ENCODE measurements at places on chromosomes 16 and 17.

DNA sequence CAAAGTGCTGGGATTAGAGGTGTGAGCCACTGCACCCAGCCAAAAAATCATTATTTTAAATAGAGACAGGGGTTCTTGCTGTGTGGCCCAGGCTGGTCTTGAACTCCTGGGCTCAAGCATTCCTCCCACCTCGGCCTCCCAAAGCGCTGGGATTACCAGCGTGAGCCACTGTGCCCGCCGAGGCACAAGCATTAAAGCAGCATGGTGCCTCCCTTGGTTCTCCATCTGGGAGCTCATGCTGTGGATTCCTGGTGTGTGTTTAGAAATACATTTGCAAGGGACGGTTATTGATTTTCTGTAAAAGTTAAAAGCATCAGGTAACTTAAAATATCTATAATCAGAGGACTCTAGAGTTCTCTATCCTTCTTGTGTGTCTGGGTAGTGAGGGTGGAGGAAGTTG lies 14.7 kb upstream of the CAPN15 start:
- DNase-seq: no peak

- DNase-seq: no peak
Measured at GRCh38 chr16:26645614-26646013, 421.1 kb upstream of the C16orf82 start.

DNA sequence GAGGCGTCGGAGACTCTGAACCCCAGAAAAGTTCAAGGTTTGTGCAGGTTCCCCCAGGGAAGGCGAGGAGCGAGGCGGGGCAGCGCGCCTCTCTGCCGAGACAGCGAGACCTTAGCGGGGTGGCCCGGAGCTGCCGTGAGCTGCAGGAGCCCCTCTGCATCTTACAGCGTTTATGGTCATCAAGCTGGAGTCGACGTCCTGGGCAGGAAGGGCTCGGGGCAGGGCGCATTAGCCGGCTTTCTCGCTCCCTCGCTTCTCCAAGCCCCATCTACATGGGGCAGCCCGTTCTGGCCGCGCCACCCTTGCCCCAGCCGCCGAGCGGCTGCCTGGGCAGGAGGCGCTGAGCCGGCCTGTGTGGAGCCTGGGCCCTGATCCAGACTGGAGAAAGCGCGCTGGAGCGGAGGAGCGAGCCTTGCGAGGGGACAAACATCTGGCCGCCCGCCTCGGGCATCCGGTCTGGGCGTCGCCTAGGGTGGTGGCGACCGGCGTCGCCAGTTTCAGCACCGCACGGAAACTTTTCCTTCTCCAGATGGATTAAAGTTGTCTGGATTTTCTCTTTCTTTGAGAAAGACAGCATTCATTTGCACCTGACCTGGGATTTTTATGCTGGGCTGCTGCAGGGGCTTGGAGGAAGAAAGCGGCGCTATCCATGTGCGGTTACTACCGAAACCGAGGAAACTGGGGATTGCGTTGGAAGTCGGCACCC lies 750 bp downstream of the TMEM132E start:
- DNase-seq: no peak

DNA sequence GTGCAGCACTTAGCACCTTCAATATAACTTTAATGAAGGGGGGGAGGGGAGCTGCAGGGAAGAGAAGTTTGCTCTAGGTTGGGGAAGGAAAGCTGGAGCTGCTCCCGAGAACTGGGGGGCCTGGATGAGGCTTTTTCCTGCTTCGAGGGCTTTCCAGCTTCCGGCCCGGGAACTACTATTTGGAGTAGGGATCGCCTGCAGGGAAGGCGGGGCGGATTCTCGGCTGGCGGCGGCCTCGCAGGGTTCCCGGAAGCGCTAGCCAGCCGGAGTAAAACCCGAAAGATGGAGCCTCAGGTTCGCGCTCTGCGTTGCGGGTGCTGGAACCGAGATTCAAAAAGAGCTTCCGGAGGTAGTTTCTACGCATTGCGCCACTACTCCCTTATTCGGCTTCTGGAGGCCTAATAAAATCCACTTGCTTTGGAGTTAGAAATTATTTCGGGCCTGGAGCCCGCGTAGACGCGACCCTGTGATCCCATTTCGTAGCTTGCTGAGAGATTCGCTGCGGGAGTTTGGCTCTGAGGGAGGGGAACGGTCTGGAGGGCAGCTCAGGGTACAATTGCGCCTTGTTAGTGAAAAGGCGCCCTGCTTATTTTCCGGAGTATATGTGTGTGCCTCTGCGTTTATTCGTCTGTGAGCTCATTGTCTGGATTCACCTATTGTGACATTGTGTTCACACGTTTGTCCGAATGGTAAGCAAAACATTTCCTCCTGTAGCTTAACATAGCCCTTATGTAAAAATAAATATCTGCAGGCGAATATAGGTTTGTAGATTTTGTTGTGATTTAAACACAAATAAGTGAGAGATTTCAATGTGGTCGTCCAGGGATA lies 652 bp downstream of the PRAC2 start:
- no peak for DNase-seq

DNA sequence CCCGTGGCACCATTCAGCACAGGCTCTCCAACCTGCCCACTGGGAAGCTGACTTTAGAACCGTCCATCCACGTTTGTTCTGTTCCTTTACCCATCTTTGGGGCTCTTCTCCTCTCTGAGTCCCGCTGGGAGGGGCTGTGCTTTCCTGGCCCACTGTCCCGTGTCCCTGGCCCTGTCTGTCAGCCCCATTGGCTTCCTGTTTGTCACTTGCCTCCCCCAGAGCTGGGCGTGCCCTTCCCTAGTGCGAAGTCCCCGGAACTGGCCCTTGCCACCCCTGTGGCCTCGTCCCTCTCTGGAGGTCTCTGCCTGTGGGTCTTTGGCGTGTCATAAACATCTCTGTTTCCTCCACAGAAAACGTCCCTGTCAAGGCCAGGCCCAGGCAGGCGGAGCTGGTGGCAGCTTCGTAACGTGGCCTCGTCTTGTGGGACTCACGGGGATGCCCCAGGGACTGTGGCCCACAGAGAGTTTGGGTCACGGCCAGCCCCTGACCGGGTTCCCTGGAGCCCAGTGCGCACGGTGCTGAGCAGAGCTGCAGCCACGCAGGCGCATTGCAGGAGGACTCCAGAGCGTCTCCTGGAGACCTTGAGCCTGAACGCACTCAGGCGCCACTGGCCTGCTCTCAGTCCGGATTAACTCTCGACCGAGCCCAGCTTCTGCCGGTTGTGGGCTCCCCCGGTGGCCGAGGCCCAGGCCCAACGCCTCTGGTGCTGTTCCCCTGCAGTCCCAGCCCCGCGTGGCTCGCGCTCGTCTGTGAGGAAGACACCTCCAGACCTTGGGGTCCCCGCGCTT lies 7.3 kb downstream of the CHMP6 start:
- DNase-seq: no peak

DNA sequence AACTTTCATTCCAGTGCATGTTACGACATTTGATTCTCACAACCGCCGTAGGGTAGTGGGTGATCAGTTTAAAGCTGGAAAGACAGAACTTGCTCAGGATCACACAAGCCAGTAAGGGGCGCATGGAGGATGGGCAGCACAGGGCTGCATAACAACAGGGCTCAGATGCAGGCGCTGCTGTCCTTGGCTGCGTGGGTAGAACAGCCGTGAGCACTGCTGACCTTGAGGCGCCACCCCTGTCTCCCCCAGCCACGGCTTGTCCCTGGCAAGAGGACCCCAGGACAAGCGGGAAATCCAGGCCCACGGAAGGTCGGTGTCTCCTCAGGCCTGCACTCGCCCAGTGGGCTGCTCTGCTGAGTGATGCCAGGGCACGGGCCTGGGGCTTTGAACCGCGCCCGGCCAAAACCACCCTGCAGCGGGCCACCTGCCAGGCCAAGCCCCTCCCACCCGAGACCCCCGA lies 84.7 kb downstream of the LMF1 start:
- no peak for DNase-seq

DNA sequence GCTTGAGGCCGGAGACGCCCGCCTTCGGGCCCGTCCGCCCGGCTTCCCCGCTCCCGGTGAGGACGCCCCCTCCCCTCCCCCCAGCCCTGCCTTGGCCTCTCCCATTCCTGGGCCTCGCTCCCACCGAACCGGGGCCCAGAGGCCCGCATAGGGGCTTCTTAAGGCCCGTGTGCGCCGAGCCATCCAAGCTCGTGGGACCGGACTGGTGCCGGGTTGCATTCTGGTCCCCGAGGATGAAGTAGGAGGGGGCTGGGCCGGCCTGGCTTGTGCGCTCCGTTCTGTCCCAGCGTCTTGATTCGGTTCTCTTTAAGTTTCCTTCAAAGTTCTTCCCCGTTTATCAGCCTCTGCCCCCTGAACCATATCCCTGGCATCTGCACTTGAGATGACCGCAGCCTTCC lies 488 bp downstream of the SENP3 start:
- DNase-seq: no peak

DNA sequence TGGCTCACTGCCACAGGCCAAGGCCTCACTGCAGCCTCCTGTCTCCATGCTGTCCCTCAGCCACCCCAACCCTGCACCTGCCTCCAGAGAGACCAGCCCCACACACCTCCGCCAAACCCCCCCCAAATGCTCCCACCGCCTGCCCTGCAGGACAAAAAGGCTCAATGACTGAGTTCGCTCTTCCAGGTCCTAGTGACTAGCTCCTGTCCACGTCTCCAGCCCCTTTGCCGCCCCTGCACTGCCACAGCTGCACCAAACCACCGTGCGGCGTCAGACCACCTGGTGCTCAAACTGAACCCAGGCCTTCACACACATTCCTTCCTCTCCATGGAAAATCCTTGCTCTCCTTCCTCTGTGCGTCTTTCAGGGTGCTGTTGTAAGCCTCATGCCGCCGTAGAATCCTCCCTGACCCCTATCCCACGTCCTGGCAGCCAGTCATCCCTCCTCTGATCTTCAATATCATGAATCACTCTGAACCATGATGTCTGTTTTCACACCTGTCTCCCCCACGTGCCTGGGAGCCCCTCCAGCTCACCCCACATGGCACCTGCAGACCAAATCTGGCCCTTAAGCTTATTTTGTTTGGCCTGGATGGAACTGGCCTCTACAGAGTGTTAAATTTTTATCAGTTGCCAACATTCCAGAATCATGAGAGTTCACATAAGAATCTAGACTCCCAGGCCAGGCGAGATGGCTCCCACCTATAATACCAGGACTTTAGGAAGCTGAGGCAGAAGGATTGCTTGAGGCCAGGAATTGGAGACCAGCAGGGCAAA lies 4.3 kb upstream of the GSG1L start:
- no peak for DNase-seq

DNA sequence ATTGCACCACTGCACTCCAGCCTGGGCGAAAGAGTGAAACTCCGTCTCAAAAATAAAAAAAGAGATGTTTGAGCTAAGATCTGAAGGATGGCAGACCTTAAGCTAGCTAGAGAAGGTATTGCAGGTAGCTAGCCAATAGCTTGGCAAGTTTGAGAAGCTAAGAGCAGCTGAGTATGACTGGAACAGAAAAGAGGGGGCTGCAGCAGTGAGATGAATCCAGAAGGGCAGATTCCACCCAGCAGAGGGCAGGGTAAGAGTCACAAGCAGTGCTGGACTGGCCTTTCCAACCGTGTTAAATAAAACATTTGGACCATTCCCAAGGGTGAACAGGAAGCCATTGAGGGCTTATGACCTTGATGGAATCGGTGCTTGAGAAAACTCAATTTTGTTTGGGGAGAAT lies 5.7 kb upstream of the PHAF1 start:
- DNase-seq: peak; percentile 23

DNA sequence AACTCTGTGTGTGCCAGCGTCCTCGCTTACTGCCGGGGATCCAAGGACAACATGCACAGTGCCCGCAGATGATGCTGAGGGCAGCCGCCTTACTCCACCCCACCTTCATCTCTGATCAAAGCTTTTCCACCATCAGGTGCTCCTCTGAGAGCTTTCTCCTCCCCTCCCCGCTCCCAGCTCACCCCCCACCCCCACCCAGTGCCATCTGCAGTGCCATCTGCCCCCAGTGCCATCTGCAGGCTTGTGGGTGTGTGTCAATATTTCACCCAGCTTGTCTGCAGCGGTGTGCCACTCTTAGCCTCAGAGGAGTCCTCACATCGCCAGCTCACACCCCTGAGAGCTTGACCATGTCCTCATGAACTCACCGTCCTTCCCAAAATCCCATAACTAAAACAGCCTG lies 98.2 kb upstream of the NOL11 start:
- no peak for DNase-seq

GRCh38 chr16:8173111-8173644 lies 417.1 kb downstream of the TMEM114 start:
- DNase-seq: peak; percentile 65

DNA sequence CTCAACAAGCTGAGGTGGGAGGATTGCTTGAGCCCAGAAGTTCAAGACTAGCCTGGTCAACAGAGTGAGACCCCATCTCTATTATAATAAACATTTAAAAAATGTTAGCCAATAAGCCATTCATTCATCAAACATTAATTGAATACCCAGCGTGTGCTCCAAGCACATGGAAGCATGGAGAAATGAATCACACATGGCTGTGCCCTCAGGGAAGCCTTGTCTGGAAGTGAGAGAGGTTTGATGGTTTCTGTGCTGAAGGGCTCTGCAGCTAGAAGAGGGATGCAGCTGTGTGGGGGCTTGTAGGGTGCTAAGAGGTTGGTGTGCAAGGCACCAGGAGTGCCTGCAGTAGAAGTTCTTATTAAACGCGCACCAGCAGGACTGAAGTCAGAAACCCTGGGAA lies 11.2 kb downstream of the CYB5D2 start:
- DNase-seq: no peak

DNA sequence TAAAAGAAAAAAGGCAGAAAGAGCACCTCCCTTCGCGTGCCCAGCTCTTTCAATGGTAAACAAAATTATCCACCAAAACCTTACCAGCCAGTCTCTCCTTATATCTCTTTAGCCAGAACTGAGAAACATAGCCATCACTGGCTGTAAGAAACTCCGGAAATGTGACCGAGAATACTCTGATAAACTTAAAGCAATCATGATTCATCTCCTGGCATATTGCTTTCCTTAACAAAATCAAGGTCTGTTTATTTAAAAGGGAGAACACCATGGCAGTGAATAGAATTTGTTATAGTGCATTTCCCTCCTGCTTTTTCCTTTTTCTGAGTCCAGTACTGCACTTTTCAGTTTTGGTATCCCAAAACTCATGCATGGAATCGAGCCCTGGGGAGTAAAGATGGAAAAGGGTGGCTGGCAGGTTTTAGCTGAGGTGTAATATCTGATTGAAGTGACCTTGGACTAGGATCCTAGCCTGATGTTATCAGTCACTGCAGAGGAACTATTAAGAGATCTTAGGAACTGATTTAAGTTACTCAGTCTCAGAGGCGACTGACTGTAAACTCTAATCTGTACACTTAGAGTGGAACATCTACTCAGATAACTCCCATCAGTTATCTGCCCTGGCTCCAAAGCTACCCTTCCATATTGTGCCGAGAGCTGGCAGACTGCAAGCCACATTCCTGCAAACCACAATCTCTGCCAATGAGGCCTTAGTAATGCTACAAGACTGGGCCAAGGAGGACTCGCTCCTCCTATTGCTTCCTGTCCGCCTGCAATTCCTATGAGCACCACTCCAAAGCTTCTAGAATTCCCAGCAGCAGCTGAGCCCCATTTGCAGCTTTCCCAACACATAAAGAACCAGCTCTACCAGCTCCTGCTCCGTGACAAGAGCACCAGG lies 7.4 kb upstream of the COX10 start:
- DNase-seq: no peak

Data from NCI-H460 (cell line).